Ovary (tissue), 10 donors: ENCODE measurements at places on chromosomes 2 and 18.

GRCh38 chr2:10400568-10400977 lies 47.6 kb downstream of the ODC1 start:
- DNase-seq: no peak

GRCh38 chr2:69588403-69588802 lies 55.1 kb downstream of the AAK1 start:
- no peak for DNase-seq

GRCh38 chr18:13388586-13389490 lies 170.3 kb downstream of the LDLRAD4 start:
- no peak for DNase-seq

- DNase-seq: no peak
Measured at GRCh38 chr2:208573569-208573968, 167.0 kb downstream of the PTH2R start.

- no peak for DNase-seq
Measured at GRCh38 chr2:151380580-151381235, 23.3 kb downstream of the TNFAIP6 start.

DNA sequence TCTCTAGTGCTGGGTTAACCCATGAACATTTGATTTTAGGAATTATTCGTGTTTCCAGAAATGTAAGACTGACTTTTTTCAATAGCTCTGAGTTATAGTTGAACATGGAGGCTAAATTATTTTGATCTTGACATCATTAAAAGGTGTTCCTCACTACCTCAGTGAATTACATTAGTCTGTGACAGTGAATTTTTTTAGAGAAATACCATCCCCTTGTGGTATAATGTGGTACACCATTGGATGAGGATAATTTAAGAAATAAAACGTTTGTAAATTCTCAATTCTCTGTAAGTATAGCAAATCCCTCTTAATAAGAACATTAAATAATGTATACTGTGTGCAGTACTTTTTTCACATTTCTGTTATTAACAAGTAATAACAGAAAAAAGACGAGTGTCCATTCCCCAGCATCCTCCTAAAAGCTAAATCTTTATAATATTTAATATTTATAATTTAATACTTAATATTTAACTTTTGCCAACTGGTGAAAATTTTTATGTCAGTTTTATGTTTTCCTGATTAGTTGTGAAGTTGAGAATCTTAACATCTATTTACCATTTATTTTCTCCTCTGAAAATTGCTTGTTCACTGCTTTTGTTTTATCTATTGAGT lies 70.3 kb upstream of the CWC22 start:
- DNase-seq: no peak

DNA sequence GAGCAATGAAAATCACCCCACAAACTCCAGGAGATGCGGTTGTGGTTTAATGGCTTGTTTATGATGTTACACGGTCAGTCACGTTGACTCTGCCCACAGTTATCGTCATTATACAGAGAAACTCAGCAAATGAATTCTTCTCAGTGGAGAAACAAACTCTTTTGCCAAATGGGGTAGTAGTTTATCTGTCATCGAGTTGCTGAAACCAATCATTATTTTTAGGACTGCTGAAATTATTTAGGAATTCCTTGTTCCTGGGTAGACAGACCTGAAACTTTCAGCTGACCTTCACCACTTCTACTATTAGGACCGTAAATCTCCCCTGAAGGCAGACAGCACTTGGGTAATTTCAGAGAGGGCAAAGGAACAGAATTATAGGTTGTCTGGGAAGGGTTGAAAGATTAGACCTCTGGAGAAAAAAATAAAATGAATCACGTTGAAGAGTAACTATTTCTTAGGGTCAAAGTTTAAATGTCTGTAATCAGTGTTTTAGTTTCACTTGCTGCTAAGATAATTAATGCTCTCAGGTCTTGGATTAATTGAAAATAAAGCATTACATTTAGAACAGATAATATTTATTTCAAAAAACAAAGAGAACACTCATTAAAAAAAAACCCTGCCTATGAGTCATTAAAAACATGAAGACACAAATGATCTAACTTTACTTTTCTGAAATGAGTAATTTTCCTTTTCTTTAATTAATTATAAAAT lies 52.1 kb upstream of the LYPD6 start:
- no peak for DNase-seq

GRCh38 chr2:191231995-191232394 lies 13.2 kb upstream of the MYO1B start:
- DNase-seq: no peak

- DNase-seq: no peak
Measured at GRCh38 chr2:190664240-190664639, 15.4 kb downstream of the NAB1 start.

DNA sequence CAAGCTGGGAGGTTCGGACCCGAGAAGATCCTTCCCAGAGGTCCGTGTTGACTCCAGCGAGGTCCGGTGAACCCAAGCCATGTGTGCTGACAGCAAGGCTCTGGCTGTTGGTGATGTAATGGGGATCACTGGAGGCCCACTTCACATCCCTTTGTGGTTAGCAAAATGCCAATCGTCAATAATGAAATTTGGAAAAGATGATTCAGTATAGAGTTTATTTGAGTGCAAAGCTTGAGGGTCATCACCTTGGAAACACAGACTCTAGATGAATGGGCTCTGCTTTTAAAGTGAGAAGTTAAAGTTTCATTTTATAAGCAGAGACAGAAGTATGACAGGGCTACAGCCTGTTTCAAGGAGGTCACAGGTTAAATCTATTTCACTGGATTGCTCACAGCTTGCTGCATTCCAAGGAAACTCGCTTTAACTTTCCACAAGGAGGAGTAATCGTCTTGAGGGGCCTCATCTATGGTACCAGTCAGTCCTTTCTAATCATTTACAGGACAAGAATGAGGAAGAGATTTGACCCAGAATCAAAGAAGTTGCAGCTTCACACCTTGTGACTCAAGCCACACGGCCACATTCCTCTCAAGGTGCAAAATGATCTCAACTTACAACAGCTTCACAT lies 140.5 kb downstream of the TPO start:
- no peak for DNase-seq

DNA sequence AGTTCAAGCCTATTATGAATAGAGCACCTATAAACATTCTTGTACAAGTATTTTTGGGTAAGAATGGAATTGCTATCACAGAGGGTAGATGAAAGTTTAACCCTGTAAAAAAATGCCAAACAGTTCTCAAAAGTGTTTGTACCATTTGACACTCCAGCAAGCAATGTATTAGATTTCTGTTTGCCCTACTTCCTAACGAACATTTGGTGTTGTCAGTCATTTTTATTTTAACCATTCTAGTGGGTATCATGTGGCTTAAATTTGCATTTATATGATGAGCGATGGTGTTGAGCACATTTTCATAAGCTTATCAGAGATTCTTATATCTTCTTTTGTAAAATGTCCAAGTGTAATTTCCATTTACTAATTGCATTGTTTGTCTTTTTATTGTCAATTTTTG lies 608.2 kb upstream of the ACVR2A start:
- no peak for DNase-seq

- DNase-seq: peak; percentile 99
Measured at GRCh38 chr2:207166039-207166348, 246 bp upstream of the KLF7 start.

DNA sequence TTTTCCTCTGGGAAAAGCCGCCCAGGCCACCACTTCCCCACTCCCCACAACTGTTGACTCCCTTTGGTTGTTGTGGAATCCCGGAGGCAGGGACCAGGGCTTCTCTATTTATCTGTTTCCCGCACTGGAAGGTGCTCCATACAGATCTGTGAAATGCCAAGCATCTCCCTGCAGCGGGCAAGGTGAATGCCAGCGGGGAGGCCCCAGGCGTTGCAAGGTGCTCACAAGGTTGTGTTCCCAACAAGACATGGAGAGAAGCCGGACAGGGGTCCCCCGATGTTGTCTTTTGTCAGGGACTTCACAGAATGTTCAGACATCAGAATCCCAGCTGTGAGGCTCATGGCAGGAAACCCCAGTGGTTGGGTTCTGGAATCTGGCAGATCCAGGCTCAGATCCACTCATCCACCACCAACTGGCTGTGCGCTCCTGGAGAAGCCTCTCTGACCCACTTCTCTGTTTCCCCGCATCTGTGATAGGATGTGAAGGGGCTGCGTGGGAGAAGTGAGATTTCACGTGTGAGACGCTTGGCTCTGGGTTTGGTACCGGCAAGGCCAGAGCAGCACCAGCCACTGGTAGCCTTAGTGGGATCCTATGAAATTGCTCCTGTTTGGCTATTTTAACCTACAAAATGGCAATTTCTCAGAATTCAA lies 8.6 kb upstream of the NEU2 start:
- DNase-seq: no peak

DNA sequence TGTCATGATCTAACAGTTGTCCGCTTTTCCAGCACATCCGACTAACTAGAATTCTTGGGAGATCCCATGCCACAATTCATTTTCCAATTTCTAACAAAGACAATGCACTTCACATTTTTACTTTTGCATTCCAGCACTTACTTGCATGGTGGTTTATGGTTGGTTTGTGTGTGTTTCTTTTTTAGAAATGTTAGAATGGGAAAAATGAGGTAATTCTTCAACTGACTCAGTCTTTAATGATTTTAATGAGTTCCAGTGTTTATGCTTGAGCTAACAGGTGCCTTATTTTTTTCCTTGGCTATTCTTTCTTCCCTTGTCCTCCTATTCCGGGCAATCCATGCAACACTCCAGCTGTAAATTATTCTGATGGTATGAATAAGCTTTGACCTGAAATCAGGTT lies 46.4 kb downstream of the SLC8A1 start:
- no peak for DNase-seq

DNA sequence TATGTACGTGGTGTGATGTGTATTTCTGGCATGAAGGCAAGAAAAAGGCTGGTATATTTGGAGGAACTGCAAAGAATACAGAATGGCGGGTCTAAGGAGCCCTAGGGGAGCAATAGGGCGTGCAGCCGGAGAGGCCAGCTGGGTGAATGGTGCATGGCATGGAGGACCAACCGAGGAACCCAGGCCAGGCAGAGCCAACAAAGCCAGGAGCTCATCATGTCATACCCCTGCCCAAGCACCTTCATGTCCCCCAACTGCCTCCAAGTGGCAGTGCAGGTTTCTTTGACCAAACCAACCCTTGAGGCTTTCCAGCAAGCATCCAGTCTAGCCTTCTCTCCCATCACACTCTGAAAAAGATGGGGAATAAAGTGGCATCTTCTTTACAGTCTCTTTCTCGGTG lies 8.9 kb upstream of the KCNK3 start:
- no peak for DNase-seq

GRCh38 chr2:143499061-143499460 lies 369.8 kb downstream of the ARHGAP15 start:
- DNase-seq: no peak

GRCh38 chr2:9493478-9493877 lies 19.1 kb downstream of the IAH1 start:
- DNase-seq: no peak

DNA sequence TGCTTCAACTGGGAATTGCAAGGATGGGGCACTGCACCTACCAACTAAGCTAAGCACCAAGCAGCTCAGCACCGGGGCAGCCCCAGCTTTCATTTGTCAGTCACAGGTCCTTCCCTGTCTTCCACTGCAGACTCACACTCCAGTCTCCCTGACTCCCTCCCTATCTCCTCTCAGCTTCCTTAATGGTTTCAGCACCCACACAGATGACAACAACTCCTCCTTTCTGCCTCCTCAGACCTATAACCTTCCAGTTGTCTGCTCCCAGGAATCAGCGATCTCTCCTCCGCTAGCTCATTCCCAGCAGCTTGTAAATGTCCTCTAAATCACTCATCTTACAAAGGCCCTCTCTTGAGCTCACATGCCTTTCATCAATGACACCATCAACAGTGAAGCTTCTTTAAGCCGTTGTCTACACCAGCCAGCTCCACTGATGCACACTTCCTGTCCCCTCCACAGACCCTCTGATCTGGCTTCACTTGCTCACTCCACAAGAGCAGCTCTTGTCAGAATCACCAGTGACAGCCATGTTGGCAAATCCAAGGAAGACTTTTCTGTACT lies 32.1 kb downstream of the CLASP1 start:
- DNase-seq: no peak

- DNase-seq: no peak
Measured at GRCh38 chr2:182207049-182207746, 219.6 kb downstream of the PDE1A start.

DNA sequence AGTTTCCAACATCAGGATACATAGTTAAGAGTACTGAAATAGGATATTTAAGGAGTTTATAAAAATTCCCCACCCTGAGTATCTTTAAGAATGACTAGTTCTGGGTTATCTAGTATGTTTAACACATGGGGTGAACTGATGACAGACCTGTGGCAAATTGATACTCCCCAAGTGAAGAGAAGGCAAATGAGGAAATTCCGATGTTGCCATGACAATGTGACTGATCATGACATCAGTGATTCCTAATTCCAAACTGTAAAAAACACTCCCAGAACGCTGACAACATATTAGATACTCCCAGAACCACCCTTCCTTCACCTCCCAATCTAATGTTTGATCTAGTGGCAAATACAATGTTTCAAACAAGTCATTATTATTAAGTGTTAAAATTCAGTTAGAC lies 77.6 kb downstream of the RBMS1 start:
- DNase-seq: no peak

- peak; percentile 77 for DNase-seq
Measured at GRCh38 chr18:77103991-77104531, 28.5 kb downstream of the MBP start.

- DNase-seq: no peak
Measured at GRCh38 chr2:240655931-240656886, 26.5 kb downstream of the AQP12B start.

GRCh38 chr2:228767196-228767595 lies 503.9 kb downstream of the PID1 start:
- DNase-seq: no peak

- DNase-seq: no peak
Measured at GRCh38 chr2:176885001-176885643, 327.5 kb upstream of the HNRNPA3 start.

DNA sequence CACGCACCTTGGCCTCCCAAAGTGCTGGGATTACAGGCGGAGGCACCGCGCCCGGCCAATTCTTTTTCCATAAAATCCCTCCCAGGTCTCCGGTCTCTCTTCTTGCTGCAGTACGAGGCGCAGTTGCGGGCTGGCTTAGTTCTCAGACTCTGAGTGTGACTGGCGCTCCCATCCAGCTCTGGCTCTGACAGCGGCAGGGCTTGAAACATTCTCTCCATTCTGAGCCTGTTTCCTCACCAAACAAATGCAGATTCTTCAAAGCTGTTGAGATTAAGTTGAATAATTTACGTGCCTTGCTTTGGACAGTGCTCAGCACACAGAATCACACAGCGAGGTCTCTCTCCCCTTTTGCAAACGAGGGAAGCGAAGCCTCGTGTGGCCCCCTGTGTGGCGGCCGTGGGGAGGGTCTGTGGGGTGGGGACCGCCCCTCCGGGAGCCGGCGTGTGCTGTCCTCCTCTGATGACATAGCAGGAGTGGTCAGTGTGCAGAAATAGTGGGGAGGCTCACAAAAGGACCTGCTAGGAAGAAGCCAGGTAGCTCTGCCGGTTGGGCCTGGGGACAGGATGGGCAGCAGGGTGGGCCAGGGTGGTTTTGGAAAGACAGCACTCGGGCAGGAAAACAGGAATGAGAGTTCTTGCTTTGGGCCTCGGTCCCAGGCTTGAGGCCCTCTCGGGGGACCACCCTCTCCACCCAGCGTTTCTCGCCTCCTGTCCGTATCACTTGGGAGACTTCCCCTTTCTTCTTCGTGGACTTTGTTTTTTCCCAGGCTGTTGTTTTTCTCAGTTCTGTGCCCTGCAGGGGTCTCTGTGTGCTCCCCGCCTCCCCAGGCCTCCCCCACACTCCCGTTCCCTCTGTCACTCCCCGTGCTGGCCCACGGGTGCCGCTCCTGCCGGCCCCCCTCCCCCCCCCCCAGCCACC lies 75.0 kb downstream of the KCNG2 start:
- DNase-seq: no peak
